OCI-LY7 (cell line): ENCODE measurements at places on chromosomes 2 and 18. TPM values are rescaled to one million over a fixed set of nuclear protein-coding genes. Genes with fewer than 3 reads are reported as not detected.

BCL11A gene
- 163 and 167 TPM in 2 replicates for total RNA-seq

PROM2 gene
- 1.2 TPM in 1 of 2 replicates, not detected in the other for total RNA-seq

- no peak for DNase-seq
Measured at GRCh38 chr18:49273241-49273880, 187.1 kb downstream of the DYM start.

DNA sequence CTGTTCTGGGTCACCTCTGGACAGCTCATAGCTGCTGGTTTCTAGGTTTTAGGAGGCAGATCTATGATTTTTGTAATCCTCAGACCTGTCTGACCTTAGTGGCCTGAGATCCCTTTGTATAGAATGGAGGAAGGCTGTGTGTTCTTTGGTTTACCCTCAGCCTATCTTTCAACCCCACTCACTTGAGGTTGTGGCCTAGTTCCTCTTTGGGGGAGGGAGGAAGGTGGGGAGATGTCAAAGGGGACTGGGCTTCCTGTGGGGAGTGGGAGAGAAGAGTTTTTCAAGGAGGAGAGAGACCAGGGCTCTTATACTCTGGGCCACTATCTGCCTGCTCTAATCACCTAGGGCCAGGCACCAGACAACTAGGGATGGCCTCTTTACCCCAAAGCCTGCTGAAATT lies 28.5 kb downstream of the SEMA4F start:
- DNase-seq = no peak

DNA sequence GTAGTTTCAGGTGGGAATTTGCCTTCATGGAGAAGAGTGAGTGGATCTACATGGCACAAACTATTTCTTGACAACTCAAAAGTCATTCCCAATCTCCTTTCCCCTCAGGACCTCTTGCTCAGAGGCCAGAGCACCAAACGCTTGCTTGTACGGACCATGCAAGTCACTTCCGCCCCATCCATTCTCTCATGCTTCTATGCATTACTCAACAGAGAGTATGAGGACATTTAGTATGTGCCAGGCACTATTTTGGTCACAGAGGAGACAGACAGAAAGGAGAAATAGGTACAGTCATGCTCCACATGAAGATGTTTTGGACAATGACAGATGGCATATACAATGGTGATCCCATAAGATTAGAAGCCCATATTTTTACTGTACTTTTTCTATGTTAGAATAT lies 117.5 kb downstream of the ACTR3 start:
- no peak for DNase-seq

- DNase-seq = no peak
Measured at GRCh38 chr2:119536211-119536610, 8.0 kb upstream of the CFAP221 start.

NBEAL1 gene
- total RNA-seq = 10.4 and 12.7 TPM in 2 replicates

GRCh38 chr2:41602341-41602740 lies 445.5 kb upstream of the PKDCC start:
- DNase-seq = no peak

DNA sequence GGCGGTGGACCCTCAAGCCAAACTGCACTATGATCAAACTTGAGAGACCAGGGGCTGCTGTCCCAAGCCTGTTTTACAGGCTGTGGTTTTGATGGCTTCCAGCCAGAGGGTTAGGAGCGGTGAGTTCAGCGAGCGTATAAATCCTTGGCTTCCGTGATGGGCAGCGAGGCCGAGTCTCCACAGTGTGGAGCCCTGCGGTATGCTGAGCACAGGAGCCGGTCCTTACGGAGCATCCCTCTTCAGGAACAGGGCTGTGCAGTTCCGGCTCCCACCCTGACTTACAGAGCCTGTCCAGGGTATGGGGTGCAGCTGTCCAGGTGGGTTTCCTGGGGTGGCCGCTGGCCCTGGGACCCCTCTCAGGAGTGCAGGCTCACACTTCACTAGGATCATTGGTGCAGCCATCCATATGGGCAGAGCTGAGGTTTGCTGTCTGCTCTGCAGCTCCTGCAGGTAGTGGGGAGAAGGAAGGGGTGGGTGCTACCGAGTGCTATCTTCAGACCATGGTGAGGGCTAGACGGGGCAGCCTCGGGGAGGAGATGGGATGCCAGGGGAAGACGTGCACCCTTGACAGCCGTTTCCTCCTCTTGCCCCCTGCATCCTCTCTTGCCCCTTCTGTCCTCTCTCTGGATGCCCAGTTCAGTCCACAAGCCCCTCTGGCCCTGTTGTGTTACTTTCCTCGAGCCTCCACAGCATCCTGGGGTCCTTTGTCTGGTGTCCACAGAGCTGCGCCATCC lies 104.3 kb downstream of the FAM210A start:
- no peak for DNase-seq

GRCh38 chr18:10164271-10165071 lies 250.7 kb downstream of the VAPA start:
- DNase-seq = no peak

DNA sequence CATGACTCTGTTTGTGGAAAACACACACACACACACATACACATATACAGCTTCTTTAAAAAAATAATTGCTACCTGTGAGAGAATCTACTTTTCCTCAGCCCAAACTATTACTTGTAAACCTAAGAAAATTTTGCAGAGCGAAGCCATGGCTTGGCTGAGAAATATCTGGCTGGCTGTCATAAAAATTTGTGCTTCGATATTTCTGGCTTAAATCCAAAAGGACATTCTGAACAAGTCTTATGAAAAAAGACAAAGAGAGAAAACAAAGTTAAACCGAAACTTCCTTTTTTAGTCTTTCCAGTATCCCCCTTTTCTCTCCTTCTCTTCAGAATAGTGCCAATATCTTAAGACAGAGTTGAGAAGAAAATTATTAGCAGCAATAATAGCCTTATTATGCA lies 2048.0 kb downstream of the SUCLG1 start:
- no peak for DNase-seq
